Osteocyte (in vitro differentiated cells): ENCODE measurements at places on chromosomes 13 and 19.

DNA sequence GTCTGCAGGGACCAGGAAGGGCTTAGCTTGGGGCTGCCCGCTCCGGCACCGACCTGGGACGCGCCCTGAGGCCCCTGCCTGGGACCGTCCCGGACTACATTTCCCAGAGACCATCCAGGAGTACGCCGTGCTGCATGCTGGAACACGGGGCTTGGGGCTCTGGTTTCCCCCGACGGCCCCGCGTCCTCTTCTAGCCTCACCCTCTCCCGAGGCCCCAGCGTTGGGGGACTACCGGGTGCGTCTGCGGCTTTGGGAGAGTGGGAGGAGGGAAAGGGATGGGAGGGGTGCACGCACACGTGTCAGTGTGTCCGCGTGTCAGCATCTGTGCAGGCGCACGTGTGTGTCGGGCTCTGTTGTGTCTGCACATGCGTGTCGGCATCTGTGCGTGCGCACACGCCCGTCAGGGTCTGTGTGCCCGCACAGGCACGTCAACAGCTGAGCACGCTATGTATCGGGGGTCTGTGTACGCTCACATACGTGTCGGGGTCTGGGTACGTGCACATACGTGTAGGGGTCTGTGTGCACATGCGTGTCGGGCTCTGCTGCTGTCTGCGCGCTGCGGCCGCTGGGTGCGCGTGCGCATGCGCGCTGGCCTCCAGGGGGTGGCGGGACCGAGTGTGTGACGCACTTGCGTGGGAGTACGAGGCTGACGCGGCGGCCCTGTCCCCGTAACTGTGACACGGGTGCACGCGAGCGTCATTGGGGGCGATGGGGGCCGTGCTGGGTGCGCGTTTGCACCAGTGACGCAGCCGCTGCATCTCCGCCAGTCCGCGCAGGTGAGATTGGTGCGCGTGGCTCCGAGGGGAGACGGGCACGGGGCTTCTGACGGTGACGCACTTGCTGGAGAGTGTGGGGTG lies at the start of gene ZNF331:
TSS of gene ZNF331 (plus strand) at position 625 of the 857 bp plus-strand sequence. CDS start 31,232 bp downstream, outside the sequence.
- peak; percentile 92 for DNase-seq

GRCh38 chr19:47781590-47782262 lies 3.2 kb downstream of the SELENOW start:
- no peak for DNase-seq

GRCh38 chr13:75372517-75372916 lies 109.5 kb downstream of the TBC1D4 start:
- DNase-seq: no peak

GRCh38 chr13:81916461-81916860 lies 1575.5 kb upstream of the SPRY2 start:
- no peak for DNase-seq

- DNase-seq: no peak
Measured at GRCh38 chr13:73879346-73880015, 254.7 kb downstream of the KLF12 start.

DNA sequence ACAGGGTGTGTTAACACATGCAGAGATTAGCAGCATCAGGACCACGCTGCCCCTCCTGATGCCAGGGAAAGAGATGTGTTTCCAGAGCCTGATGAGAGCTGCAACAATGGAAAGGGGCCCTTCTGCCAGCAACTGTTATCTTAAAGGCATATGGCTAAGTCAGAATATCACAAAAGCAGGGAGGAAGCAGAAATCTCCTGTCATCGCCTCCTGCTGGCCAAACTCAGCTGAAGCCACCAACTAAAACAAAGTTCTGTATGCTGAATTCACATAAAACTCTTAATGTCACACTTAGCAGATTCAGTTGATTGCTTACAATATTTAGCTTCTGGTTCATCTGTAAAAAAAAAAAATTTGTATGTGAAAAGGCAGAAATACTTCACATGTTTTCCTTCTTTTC lies 178.2 kb downstream of the GPC5 start:
- no peak for DNase-seq

DNA sequence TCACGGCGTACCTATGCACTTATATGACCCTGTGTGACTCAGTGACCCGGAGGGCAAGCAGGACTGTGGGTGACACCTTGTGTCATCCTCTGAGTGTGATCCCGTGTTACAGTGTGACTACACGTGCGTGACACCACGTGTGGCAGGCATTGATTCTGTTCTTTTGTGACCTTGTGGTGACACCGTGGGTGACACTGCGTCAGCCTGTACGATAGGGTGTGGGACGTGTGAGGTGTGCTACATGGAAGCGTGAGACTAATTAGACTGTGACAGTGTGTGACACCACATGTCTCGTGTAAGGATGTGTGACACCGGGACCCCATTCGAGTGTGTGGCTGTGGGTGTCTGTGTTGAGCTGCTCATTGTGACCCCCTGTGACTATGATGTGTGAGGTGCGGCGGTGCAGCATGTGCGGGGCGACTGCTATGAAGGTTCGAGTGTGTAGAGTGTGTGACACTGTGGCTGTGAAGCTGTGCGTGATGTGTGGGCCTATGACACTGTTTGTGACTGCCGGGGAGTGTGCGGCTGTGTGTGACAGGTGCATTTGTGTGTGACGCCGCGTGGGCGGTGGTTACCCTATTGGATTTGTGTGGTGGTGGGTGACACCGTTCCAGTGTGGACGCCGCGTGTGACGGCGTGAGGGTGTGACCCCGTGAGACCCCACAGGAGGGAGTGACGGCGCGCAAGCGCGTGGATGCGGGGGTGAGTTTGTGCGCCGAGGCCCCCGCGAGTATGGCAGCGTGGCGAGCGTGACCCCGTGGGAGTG lies 399 bp upstream of the SPTBN4 start:
- no peak for DNase-seq

GRCh38 chr19:728011-728410 lies 19.3 kb downstream of the PALM start:
- no peak for DNase-seq

- no peak for DNase-seq
Measured at GRCh38 chr19:29967623-29968022, 25.6 kb downstream of the URI1 start.

GRCh38 chr19:37975071-37975470 lies 68.1 kb downstream of the SIPA1L3 start:
- no peak for DNase-seq

- DNase-seq: no peak
Measured at GRCh38 chr13:91181892-91182291, 165.6 kb upstream of the MIR17HG start.

GRCh38 chr13:114047358-114047881 lies 73.5 kb upstream of the C13orf46 start:
- no peak for DNase-seq

DNA sequence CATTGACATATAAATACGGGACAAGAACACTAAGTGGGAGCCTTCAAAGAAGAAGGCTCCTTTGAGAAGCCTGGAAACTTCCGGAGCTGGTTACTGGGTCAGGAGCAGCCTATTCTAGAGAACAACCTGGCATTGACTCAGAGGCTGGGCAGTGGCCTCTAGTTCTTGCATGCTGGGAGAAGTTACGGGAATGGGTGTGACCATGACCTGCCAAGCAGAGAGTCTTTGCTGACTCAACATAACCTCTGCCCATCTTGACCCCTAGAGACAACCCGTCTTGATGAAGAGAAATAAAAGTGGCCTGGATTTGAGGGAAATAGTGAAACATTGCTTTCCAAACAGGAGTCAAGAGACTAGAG lies 21.0 kb downstream of the STARD13 start:
- no peak for DNase-seq

DNA sequence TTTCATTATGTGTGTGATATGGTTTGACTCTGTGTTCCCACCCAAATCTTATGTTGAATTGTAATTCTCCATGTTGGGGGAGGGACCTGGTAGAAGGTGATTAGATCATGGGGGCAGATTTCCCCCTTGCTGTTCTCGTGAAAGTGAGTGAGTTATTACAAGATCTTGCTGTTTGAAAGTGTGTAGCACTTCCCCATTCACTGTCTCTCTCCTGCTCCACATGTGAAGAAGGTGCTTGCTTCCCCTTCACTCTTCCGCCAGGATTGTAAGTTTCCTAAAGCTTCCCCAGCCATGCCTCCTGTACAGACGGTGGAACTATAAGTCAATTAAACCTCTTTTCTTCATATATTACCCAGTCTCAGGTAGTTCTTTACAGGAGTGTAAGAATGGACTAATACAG lies 54.3 kb upstream of the SERTM1 start:
- no peak for DNase-seq

- DNase-seq: no peak
Measured at GRCh38 chr19:30453743-30454142, 81.6 kb downstream of the ZNF536 start.

GRCh38 chr13:86946734-86947133 lies 724.4 kb upstream of the SLITRK5 start:
- no peak for DNase-seq

- no peak for DNase-seq
Measured at GRCh38 chr19:51166846-51167490, 24.9 kb downstream of the SIGLEC7 start.

DNA sequence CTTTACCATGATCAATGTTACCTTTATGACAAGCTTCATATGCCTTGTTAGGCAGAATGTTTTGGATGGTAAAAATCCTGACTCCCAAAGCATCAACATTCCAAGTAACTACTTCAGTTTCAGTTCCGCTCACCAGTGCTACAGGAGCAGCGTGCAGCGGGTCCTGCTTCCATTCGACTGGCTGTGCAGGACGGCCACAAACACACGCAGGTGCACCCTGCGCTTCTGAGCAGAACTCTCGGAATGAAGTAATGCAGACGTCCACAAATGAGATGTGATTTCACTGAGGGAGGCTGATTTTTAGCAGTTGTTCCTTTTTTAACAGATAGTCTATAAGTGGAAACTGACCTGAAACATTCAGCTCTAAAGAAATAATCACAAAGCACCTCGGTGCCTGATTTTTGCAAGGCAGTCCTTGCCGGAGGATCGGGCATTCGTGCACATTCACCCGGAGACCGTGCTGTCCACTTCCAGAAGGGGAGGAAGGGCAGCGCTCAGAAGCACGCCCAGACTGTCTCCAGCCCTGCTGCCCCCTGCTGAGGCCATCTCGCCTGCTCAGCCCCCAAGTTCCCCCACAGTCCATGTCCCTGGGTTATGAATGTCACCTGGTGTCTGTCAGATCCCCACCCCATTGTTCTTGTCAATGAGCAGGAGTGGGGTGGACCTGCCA lies 85.8 kb downstream of the RAB20 start:
- no peak for DNase-seq

- no peak for DNase-seq
Measured at GRCh38 chr13:27404680-27405079, 19.7 kb upstream of the GTF3A start.

GRCh38 chr13:23570099-23570920 lies at the start of gene TNFRSF19:
TSS of gene TNFRSF19 (plus strand) at chr13:23570412. CDS start at chr13:23590184, 19,772 bp downstream.
- DNase-seq: no peak

- no peak for DNase-seq
Measured at GRCh38 chr13:109361562-109362289, 424.7 kb downstream of the IRS2 start.

- no peak for DNase-seq
Measured at GRCh38 chr13:40534456-40534855, 132.0 kb downstream of the FOXO1 start.

- no peak for DNase-seq
Measured at GRCh38 chr13:41302743-41303142, 8.3 kb upstream of the NAA16 start.

- DNase-seq: no peak
Measured at GRCh38 chr13:30737511-30738337, 2.4 kb downstream of the ALOX5AP start.

GRCh38 chr13:36190771-36191170 lies 23.6 kb downstream of the SOHLH2 start:
- DNase-seq: no peak

DNA sequence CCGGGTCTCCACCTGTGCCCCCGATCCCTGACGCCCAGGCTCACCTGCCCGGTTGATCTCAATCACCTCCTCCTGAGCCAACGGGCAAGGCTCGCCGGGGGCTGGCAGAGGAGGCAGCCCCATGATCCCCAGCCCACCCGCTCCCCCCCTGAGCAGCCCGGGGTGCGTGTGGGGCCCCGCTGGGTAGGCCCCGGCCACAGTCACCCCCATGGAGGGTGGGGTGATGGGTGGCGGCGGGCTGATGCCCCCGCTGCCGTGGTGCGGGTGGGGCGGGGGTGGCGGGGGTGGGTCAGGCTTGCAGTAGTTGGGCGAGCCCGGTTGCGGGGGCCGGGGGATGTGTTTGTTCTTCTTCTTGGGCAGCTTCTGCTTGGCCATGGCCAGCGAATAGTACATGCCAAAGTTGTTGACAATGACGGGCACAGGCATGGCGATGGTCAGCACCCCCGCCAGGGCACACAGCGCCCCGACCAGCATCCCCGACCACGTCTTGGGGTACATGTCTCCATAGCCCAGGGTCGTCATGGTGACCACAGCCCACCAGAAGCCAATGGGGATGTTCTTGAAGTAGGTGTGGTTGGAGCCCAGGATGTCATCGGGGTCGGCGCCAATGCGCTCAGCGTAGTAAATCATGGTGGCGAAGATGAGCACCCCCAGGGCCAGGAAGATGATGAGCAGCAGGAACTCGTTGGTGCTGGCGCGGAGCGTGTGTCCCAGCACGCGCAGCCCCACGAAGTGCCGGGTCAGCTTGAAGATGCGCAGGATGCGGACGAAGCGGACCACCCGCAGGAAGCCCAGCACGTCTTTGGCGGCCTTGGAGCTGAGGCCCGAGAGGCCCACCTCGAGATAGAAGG lies 6.0 kb downstream of the KCNC3 start:
- DNase-seq: no peak

DNA sequence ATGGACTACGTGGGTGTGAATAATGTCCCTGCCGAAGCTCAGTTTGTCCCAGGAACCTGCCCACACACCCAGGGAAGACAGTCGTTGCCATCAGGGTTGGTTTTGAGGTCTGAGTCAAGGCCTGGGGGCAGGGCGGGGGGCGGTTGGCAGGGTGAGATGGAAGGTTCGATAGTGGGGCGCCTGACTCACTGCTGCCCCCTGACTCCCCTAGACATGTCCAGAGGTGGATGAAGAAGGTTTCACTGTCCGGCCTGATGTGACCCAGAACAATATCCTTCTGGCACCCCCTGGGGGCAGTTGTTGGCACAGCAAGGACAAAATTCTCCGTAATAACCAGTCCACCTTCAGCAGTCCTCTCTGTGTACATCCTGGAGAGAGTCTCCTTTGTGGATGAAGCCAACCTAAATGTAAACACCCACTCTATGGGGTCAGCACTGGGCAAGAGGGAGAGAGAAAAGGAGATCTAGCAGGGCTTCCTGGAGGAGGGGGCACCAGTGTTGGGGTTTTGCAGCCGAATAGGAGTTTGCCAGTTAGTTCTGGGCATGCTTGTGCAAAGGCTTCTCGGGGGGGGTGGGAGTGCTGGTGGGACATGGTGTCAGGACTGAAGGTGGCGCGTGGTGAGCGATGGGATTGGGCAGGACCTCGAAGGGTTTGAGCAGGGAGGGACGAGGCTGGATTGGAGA lies 19.6 kb upstream of the B3GNT3 start:
- no peak for DNase-seq

DNA sequence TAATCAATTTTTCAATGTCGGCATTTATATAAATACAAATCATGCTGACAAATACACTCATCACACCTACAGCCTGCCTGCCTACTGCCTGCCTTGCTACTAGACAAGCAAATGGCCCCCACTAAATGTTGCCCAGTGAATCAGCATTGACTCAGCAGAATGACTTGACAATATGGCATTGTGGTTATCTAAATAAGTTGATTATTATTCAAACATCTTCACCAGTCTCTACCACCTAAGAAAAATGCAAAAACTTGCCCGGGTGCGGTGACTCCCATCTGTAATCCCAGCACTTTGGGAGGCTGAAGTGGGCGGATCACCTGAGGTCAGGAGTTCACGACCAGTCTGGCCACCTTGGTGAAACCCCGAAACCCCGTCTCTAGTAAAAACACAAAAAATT lies 296.1 kb downstream of the PCDH9 start:
- no peak for DNase-seq
